ENCODE measurements at places on chromosomes 11 and 22.
A peak's percentile ranks its signal among the peaks of the same experiment; 100 is the strongest.

- DNase-seq = no peak
Measured at GRCh38 chr11:125346179-125346530, 149.9 kb downstream of the FEZ1 start.

GRCh38 chr22:38202437-38203089 is 769 bp downstream of the MAFF start:
- DNase-seq = no peak

DNA sequence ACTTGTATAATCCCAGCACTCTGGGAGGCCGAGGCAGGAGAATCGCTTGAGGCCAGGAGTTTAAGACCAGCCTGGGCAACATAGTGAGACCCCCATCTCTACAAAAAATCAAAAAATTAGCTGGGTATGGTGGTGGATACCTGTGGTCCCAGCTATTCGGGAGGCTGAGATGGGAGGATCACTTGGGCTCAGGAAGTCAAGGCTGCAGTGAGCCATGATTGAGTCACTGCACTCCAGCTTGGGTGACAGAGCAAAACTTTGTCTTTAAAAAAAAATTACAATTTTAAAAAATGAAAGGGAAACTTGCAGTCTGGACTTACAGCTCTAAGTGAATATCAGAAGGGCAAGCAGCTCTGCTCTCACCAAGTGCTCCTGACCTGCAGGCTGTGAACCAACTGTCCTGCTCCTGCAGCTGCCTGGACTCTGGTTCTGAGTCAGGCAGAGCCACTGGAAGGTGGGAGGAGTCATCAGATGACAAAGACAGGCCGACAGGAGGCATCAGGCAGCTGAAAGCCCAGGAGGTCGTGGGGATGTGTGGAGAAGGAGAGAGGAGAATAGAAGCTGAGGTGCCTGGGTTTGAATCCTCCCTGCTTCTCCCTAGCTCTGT is 9.6 kb downstream of the SMTNL1 start:
- no peak for DNase-seq

DNA sequence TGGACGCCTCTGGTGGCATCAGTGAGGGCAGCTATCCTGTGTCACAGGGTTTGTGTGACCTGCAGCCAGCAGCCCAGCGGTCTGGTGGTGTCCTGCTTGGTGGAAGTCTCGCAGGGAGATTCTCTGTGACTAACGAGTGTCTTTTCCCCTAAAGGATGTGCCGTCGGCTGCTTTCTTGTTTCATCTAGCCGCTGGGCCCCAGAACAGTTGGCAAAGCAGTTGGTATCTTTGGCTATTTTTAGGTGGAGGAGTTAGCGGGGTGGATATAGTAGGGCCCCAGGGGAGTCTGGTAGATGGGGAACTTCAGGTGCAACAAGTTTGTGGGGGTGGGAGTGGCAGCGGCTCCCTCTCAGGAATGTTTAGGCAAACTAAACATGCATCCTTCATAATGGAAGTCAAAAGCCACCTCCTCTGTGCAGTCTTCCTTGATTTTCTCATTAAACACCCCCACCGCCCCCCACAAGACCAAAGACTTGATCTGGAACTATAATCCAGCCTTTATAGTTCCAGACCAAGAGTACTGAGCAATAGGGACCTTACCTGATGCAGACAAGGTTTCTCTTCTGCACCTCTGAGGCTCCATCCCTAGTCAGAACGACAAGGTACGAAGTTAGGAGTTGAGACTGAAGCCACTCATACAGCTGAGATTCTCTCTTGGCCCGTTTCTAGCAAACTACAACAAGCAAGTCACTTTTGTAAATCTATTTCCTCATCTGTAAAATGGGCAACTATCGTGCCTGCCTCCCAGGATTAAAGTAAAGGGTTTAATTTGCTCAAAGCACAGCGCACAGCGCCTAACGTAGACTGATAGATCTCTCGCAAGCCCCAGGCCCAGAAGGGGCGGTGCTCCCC is 1.1 kb upstream of the PELI3 start:
- no peak for DNase-seq

GRCh38 chr11:60992842-60993409 is 21.4 kb downstream of the CD6 start:
- DNase-seq = no peak

DNA sequence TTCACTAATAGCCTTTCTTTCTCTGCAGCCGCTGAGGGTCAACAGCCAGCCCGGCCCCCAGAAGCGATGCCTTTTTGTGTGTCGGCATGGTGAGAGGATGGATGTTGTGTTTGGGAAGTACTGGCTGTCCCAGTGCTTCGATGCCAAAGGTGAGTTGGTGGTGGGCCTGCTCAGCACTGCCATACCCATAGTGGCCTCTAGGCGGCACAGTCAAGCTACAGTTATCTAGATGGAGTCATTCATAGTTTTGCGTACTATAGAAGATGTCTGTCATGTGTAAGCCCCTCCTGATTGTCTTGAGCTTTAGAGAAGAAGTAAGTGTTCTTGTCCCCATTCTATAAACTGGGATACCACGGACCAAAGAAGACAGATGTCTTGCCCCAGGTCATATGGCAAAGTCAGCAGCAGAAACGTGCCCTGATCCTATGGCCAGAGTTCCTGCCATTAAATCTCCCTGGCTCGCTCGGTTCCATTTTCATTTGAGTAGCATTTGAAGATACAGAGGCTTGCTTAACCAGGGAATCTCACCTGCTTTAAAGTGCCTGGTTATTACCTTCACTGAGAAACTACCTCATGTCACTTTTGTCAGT is 42.1 kb upstream of the CRTAM start:
- peak; percentile 62 for DNase-seq

DNA sequence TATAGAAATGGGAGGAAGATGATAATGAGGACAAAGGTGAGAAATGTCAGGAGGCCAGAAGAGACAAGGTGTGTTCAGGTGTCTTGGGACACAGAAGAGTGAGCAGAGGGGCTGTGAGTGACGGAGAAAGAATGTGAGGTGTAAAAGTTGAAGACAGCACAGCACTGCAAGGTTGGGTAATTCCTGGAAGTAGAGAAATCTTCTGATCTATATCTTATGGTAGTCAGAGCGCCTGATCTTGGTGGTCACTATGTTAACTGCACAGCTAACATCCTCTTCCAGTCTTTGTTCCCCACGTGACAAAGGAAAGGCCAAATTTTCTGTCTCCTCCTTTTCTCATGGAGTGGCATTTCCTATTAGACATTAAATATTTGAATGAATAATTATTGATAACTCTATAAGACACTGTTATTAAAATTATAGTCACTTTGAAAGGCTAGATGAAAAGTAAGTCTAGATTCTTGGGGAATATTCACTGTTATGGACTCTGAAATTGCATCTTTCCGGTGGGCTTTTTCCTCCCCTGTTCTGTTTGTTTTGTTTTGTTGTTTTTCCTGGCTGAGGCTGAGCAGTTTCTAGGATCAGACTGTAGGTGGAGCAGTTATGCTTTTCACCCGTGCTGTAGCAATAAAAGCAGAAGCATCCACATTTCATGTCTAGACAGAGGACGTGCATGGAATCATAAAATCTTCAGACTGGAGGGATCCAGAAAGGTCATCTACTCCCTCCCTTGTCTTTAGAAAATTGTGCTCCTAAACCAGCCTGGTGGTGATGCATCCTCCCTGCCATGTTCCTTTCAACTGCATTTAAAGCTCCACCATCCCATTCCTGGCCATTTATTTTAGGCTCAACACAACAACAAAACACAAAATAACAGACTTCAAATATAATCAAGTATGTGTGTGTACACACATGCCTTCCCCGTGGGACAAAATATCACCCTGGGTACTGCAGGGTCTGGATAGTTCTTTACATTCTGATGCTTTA is 26.6 kb downstream of the SC5D start:
- no peak for DNase-seq

DNA sequence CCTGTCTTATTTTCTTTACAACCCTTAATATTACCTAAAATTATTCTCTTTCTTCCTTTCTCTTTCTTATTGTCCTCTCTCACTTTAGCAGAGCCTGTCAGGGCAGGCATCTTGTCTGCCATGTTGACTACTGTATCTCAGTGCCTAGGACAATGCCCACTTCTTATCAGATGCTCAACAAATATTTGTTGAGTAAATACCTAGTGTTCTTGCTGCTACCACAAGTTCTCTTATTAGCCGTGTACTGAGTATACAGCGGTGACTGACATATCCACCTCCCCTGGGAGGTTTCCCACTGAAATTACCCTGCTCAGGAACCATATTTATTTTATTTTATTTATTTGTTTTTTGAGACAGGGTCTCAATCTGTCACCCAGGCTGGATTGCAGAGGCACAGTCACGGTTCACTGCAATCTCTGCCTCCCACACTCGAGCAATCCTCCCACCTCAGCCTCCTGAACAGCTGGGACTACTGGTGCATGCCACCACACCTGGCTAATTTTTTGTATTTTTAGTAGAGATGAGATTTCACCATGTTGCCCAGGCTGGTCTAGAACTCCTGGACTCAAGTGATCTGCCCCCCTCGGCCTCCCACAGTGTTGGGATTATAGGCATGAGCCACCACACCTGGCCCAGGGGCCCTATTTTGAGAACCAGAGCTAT is 6.7 kb downstream of the HPX start:
- no peak for DNase-seq

DNA sequence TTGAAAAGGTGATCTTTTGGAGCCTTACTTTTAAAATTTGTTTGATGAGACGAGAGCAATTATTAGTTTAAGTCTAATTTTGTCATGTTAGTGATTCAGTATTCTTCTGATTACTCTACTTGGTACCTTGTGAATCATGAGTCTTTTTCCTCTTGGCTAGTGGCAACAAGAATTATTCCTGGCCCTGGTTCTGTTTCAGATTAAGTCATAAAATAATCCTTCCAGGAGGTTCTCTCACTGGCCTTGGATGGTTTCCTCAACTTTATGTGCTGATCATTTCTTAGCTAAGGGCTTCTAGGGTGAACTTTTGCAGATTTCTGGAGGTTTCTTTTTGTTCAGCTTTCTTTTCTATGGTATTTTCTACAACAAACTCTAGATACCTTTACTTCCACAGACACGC is 741.8 kb upstream of the LUZP2 start:
- DNase-seq = no peak
